ENCODE measurements at places on chromosomes 5 and 9. TPM values are rescaled to one million over a fixed set of nuclear protein-coding genes. Genes with fewer than 3 reads are reported as not detected.

ARL14EPL gene
- total RNA-seq = not detected

CDC25C gene
- total RNA-seq = 11.5 TPM

- DNase-seq = no peak
These were observed 16.0 kb downstream of the ENC1 start for GRCh38 chr5:74624501-74624900.

GRCh38 chr5:59021286-59021673, 438.4 kb downstream of the RAB3C start:
- no peak for DNase-seq

GRCh38 chr5:41763574-41763973, 106.7 kb downstream of the OXCT1 start:
- no peak for DNase-seq

- DNase-seq = no peak
These were observed 1.0 kb upstream of the PAX5 start for GRCh38 chr9:37034938-37035647.

DNA sequence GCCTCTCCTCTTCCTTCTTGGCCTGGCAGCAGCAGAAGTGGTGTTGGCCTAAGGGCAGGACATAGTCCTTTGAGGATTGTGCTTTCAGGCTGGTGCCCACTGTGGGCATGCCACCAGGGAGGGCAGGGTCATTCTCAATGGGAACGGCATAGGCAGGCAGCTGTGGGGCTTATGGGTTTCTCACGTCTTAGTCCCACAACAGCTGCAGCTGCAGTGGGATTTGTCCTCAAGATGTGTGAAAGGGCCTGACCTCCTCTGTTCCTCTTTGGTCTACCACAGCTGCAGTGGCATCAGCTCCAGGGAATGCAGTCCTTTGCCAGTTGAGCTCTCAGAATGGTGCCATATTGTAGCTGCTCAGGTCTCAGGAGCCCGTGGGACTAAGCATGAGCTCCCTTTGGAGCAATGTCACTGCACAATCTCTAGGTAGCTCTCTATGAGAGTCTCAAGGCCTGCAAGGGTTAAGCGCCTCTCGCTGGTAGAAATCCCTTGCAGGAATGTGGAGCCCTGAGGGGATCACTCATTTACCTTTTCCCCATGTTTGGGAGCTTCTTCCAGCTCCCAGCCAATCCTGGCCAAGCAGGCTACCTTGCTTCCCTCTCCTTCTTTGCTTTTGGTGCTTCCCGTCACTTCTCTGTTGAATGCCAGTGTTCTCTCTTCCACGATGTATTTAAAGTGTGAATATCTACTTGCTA, 104.8 kb downstream of the GNA14 start:
- no peak for DNase-seq

GRCh38 chr5:139642213-139642612, 5.9 kb upstream of the CXXC5 start:
- DNase-seq = peak; percentile 5

Measured in progenitor cell of endocrine pancreas (in vitro differentiated cells).